Left renal pelvis (tissue), 4 donors: ENCODE measurements at places on chromosomes 3 and 15.

GRCh38 chr3:112617285-112617684 is 23.7 kb downstream of the CCDC80 start:
- DNase-seq = no peak

GRCh38 chr3:171379961-171380483 is 80.2 kb downstream of the TNIK start:
- DNase-seq = no peak

DNA sequence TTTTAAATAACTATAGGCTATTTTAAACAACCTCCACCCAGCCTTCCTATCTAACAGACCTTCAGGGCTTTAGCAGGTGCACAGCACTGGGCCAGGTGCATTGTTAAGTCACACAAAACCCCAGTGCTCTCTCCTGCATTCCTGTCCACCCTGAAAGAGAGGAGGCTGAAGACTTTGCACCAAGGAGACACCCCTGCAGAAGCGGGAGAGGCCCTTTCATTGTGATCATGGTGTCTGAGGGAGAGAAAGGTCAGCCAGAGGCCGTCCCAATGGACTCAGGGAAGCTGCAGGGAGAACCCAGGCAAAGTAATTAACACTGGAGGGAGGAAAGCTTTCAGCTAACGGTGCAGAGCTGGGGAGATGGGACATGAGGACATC is 5.2 kb downstream of the LRIG1 start:
- DNase-seq = no peak

GRCh38 chr15:36415643-36416042 is 163.8 kb upstream of the CDIN1 start:
- DNase-seq = no peak
